Stimulated activated CD8-positive, alpha-beta memory T cell treated with anti-CD3 and anti-CD28 coated beads, Interleukin-7, amount 100 ng/mL, for 1 hour (primary cell): ENCODE measurements at places on chromosomes 1 and 21.
A peak's percentile ranks its signal among the peaks of the same experiment; 100 is the strongest.

DNA sequence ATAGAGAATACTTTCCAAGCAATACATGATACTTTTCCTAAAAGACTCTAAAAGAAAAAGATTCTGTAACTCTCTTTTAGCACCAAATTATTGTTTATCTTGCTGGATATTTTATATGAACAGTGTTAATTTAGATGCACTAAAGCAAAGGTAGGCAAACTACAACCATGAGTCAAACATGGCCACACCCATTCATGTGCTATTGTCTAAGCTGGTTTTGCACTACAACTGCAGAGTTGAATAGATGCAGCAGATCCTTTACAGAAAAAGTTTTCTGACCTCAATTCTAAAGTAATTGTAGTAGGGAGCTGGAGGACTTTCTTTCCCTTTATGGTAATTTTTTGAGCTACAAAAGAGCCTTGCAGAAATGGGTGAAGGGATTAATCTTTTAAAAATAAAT, 19.4 kb downstream of the BLZF1 start:
- DNase-seq: no peak

- DNase-seq: no peak
Measured at GRCh38 chr1:86375688-86376087, 20.4 kb downstream of the ODF2L start.

GRCh38 chr1:33319949-33320618, 814 bp downstream of the A3GALT2 start:
- DNase-seq: no peak

GRCh38 chr1:30511563-30511962, 211.8 kb downstream of the MATN1 start:
- DNase-seq: no peak

DNA sequence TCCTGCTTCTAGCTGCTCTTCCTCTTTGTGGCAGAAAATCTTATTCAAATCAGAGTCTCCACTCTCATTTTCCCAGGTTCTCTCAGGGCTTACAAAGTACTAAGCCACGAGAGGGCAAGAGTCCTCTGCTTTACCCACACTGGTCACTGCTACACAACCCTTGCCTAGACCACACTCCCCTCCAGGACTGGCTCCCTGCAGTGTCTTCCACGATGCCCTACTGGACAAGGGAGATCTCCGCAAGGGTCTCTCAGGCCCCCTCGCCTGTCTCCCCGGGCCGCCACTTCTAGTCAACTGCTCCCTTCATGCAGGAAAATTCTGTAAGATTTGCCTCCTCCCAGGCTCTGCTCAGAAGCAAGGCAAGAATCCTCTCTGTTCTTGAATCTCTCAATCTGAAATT, 319.6 kb downstream of the RRAGC start:
- no peak for DNase-seq

DNA sequence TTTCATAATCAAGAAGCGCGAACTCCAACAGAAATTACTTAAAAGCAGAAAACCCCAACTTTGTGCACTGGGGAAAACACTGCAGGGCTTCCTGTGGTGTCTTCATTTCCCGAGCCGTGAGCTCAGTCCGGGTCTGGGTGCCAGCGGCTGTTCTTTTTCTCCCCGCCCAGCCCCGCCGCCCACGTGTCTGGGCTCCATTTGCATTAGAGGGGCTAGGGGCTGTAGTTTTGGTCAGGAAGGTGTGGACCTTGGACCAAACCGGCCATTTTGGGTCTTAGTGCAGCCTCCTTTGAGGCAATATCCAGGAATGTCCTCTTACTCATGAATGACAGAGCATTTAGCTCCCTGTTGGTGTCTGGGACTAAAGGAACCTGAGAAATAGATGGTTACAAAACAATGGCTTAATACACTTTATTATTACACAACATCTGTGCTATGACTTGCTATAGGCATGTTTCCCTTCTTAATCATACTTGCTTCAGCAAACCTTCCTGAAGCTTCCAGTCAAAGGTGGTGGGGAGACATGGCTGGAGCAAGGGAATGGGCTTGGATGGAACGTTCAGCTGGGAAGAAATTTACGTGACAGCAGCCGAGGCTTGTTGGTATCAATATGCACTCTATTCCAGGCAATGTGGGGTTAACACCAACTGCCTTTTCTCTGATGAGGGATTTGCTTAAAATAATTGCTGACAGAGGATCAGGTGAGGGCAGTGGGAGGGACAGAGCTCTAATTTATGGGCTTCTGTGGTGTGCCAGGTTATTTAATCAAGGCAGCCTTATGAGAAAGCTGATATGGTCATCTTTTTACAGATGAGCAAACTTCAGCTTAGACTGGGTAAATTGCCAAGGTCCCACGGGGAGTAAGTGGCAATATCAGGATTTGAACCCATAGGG, 1.1 kb downstream of the AGTRAP start:
- no peak for DNase-seq

- no peak for DNase-seq
Measured at GRCh38 chr1:234586304-234586703, 23.7 kb downstream of the IRF2BP2 start.

DNA sequence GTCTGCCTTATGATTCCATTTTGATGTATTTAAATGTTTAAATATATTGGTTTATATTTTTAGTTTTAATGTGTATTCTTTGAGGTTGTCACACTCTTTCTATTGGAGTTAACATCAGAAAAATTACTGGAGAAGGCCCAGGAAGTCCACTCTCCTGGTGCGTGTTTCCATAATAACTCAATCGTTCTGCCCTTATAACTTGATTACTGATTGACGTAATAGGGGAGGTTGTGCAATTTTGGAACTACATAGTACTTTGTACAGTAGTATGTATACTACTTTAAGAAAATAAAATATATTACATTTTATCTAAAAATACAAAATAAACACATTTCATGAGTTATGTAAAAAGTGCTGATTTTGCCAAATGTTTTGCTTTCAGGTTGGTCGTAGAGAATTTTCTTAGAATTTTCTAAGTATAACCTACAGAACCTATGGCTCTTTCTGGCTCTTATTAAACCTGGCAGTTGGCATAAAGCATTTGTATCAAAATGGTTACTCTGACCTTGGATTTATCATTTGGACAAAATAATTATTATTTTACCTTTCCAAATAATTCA, 5.7 kb downstream of the PLA2G4A start:
- DNase-seq: no peak

- no peak for DNase-seq
Measured at GRCh38 chr1:168373869-168374268, 93.2 kb downstream of the TBX19 start.

- no peak for DNase-seq
Measured at GRCh38 chr1:240394353-240394752, 217.6 kb downstream of the GREM2 start.

GRCh38 chr21:27292783-27293182, 325.9 kb upstream of the ADAMTS5 start:
- DNase-seq: no peak

DNA sequence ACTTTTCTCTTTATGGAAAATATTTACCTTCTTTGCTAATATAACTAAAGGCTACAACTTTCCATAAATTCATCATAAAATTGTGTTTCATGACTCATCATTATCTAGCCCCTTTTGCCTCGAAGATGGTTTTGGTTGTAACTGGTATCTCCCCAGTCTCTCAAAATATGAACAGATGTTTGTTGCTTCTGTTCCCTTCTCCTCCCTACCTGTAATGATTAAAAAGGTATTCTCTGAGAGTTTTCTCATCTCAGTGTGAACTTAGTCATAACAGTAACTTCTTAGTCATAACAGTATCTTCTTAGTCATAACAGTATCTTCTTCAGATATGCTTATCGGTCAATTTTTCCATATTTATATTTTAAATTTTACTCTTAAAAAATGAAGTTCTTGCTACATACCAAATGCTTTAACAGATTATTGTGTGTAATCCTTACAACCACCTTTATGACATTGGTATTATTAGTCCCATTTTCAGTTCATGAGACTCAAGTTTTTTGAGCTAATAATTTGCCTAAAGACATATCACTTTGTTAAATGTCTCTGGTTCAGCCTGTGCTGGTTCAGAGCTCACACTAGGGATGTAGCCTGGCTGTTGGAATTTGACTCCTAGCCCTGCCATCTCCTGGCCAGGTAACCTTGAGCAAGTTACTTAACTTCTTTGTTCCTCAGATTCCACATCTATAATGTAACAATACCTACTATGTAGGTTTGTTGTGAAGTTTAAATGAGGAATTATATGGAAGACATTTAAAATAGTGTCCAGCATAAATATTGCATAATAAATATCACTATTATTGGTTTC, 32.6 kb downstream of the ATP1B1 start:
- DNase-seq: no peak

GRCh38 chr1:213448360-213448759, 397.3 kb downstream of the RPS6KC1 start:
- no peak for DNase-seq

DNA sequence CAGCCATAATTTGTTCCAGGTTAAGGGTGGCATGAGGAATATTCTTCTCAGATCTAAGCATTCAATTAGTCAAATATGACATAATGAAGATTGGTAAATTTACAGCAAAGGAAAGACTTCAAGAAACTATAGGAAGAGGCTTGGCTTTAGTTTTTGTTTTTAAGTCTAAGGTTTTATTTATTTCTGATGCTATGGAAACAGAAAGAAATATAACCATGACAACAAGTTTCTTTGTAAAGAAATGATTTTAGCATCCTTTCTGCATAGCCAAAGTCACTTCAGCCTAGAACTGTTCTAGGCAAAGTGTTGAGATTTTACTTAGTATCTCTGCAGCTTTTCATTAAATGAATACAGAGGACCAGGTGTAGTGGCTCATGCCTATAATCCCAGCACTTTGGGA, 27.7 kb downstream of the PEA15 start:
- DNase-seq: no peak

DNA sequence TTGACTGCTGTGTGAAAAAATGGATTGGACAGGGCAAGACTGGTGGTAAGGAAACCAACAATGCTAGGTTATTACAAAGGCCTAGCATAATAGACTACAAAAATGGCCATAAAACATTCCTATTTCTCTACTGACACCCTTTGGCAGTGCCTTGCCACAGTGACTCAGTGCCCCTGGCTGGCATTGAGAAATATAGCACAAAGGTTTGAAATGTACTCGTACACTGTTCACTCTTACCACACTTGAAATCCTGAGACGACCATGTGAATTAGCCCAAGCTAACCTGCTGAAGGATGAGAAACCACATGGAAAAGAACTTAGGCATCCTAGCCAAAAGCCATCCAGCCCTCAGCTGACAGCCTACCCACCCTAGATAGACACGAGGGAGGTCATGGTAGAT, 149.8 kb upstream of the PALMD start:
- no peak for DNase-seq

GRCh38 chr1:117605774-117606648, at the start of gene TENT5C:
Gene TENT5C, plus strand, starts transcription at chr1:117606048. Its CDS starts 16,821 bp downstream, at chr1:117622869.
- peak; percentile 95 for DNase-seq

DNA sequence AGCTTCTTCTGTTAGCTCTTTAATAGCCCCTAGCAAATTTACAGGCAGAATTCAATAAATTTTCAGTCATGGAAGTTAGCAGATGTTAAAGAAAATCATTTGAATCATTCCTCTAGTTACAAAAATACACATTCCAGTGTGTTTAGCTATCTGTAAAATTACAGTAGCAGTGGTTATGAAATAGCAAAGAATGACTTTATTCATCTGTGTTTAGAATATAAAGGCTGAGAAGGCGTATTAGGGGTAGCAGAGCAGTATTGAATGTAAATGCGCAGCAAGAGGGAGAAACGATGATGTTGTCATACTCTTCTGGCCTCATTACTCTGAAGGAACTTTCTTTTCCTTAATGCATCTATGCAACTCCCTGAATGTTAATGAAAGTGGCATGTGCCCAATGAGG, 106.2 kb upstream of the CYYR1 start:
- no peak for DNase-seq

GRCh38 chr1:154972517-154973343, 1.8 kb upstream of the CKS1B start:
- no peak for DNase-seq
